Amygdala (tissue), 56 donors: ENCODE measurements at places on chromosomes 4 and X.

DNA sequence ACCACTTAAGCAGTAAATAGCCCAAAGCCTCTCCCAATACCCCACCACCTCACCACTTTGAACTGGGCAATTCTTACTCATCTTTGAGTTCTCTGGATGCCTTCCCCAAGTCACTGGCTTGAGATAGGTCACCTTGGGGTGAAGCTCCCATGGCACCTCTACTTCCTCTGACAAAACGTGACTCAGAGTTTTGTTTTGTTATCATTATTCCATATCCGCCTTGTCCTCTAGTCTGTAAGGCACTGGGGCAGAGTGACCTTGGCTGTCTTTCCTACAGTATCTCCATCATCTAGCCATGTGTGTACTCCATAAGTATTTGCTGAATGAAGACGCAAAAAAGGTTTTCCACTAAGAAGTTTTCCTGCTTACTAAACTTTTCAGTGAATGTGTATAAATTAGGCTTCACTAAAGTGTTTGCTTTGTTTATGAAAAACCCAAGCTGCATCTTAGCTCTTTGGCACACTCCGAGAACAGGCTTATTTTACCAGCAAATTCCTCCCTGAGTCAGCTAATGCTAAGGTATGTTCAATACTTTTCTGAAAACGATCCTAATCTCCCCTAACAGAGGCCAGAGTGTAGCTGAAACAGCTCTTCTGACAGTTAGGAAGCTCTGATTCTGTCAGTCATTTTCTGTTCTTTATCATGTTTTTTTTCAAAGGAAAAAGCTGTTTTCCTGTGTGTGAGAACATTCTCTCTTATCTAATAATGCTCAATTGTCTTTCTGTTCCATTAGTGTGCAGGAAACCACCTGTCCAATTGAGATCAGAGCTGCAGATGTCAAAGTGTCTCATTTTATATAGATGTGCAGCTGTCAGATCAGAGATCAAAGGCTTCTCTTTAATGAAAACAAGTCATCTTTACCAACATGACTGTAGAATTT lies 30.2 kb upstream of the TSPAN5 start:
- DNase-seq = no peak

- no peak for DNase-seq
Measured at GRCh38 chr4:57132743-57133137, 22.6 kb upstream of the IGFBP7 start.

- no peak for DNase-seq
Measured at GRCh38 chr4:55830716-55831115, 11.1 kb downstream of the EXOC1L start.

GRCh38 chr4:11440481-11441193 lies 11.9 kb upstream of the HS3ST1 start:
- DNase-seq = no peak

DNA sequence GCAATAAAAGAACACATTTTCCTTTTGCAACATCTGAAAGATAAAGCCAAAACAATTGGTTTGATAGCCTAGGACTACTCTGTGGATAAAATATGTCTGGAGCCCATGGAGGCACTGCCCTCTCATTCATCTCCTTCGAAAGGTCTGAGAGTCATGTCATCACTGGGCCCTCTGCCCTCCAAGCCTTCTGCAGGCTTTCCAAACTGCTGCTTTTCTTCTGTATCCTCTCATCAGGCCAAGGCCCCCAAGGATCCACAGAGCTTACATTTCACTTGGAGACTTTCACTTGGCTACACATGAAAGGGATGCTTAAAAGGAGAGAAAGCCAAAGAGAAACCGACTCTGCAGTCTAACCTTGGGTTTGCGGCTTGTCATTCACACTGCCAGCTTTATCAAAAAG lies 109.9 kb downstream of the SH3RF1 start:
- no peak for DNase-seq

DNA sequence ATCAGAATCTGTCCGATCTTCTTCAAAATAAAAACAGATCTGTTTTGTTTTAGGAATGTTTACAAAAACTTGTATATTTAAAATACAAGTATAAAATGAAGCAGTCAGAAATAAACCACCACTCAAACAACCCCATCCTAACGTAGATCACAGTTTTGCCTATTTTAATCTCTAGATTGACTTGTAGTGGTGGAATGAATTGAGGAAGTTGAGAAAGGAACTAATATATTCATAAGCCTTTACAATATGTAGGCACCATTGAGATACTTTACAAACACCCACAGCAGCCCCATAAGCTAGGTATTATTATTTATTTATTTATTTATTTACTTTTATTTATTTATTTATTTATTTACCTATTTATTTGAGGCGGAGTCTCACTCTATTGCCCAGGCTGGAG lies 52.3 kb upstream of the KLF3 start:
- no peak for DNase-seq

- no peak for DNase-seq
Measured at GRCh38 chr4:102809190-102809589, 18.2 kb downstream of the UBE2D3 start.

DNA sequence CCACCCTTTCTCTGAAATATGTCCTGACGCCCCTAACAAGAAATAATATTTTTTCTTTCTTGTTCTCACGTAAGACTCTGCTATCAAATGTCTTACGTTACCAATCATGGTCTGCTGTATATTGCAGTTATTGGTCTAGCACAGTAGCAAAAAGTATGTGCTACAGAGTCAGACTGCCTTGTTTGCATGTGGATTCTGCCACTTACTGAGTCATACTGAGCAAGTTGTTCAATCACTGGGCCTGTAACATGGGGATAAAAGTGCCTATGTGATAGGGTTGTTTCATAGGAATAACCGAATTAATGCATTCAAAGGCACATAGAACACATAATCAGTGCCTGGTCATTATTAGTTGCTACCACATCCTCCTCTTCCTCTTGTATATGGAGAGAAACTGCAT lies 14.1 kb downstream of the RPGR start:
- DNase-seq = no peak

- DNase-seq = no peak
Measured at GRCh38 chr4:137541181-137541580, 8.9 kb upstream of the PCDH18 start.

DNA sequence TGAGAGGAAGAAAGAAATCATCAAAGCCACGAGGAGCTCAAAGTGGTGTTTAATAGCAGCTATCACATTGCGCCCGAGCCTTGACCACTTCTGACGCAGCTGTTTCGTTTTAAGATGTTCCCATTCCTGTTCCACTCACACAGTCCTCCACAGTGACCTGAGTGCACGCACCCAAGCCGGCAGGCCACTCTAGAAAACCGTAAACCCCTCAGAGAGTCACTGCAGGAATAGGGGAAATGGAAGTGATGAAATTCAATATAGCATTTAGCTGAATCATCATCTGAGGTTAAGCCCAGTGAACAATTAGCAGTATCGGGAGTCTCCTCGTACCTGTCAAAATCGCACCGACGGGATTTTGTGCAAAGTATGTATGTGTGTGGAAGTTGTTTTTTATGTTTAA lies 17.9 kb upstream of the HAND2 start:
- DNase-seq = no peak

DNA sequence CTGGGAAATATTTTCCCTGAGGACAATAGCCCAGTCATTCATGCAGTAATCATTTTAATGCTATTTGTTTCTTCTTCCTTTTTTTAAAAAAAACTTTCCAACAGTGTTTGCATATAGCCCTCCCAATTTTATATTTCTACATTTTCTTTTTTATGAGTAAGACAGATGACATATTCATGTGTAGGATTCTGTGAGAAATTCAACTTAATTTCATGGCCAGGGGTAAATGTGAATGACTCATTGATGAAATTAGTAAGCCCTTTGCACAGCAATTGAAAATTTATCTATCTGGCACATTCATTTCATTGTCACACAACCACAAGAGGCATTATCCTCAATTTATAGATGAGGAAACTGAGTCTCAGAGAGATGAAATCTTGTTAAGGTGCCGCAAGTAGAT lies 13.7 kb upstream of the SMIM20 start:
- no peak for DNase-seq

GRCh38 chr4:85058551-85058950 lies 92.1 kb upstream of the WDFY3 start:
- no peak for DNase-seq

GRCh38 chr4:159188646-159189045 lies 85.8 kb downstream of the RAPGEF2 start:
- DNase-seq = no peak

- no peak for DNase-seq
Measured at GRCh38 chr4:55509266-55509665, 37.4 kb downstream of the CLOCK start.

DNA sequence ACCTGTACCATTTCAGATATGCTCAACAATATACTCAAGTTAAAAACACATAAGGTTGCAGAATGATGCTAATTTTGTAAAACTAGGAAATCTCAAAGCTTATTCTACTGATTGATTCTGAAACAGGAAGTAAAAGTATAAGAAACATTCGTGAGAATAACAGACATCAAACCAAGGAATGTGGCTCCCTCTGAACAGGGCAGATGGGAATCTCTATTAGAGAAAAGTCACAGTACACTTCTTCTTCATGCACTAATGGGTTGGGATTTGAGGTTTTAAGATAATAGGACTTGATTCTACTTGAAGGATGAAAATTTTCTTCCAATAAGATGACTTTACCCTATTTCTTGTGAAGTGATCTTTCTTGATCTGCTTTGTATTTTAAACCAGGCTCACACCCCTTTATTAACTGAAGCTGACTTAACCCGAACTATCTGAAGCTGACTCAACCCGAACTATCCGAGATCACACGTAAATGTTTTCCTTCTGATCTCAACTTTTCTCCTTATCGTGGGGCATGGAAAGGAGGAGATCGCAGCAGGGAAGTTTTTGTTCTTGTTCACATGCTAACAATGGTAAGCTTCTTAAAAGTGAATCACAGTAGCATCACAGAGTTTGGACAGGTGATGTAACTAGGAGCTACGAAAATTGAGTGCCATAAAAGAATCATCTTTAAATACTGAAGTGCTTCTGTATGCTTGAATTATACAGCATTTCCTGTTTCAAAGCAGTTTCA lies 363.1 kb upstream of the ZFP42 start:
- no peak for DNase-seq

DNA sequence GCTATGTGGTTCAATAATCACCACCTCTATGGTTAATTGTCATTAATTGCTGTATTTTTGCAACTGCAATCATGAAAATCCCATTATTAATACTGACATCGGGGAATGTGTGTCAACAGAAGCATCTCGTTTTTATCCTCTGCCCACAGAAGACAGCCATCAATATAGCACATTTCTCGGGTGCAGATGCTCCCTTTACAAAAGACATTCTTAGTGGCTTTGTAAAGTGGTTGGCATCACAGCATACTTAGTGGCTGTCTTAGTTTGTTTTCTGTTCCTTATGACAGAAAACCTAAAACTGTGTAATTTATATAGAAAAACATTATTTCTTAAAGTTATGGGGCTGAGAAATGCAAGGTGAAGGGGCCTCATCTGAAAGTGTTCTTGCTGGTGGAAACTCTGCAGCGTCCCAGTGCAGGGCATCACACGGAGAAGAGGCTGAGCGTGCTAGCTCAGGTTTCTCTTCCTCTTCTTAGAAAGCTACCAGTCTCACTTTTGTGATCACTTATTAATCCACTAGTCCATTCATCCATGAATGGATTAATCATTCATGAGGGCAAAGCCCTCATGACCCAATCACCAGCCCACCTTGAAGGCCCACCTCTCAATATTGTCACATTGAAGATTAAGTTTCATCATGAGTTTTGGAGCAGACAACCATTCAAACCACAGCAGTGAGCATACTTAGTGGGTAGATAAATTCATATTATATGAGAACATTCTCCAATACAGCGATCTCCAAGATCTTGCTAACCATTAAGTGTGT lies 1067.7 kb upstream of the PABPC4L start:
- no peak for DNase-seq

- DNase-seq = no peak
Measured at GRCh38 chrX:148417934-148418333, 82.5 kb upstream of the AFF2 start.

DNA sequence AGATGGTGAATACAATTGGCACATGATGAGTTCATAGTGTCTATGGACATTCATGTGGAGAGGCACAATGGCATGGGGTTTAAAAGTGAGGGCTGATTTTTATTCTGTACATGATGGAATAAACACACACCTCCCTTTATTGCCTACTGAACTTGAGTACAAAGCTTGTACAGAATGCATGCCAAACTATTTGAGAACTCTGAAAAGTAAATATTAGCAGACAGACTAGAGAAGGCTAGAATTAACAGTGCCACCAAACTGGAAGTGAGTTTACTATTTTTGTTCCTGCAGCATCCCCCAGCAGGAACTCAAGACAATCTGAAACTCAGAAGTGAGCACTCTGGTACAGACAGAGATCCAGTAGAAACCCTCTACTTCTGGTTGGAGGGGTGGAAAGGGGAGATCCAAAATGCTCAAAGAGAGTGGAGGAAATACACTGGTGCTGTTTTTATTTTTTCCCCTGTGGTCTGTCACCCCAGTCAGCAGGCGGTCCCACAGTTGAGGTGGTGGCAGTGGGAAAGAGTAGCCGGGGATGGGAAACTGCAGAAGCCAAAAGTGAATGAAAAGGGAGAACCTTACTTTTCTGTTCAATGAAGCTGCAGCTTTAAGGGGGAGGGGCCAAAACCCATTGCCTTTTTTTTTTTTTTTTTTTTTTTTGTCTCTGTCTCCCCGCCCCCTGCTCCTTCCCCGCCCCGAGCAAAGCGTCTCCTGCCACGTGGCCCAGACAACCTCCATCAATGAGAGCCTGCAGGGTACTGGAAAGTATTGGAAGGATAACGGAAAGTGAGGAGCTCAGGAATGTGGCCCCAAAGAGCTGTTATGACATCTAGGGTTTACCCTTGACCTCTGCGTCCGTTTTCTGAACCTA lies 20.5 kb downstream of the AKAP4 start:
- DNase-seq = no peak

DNA sequence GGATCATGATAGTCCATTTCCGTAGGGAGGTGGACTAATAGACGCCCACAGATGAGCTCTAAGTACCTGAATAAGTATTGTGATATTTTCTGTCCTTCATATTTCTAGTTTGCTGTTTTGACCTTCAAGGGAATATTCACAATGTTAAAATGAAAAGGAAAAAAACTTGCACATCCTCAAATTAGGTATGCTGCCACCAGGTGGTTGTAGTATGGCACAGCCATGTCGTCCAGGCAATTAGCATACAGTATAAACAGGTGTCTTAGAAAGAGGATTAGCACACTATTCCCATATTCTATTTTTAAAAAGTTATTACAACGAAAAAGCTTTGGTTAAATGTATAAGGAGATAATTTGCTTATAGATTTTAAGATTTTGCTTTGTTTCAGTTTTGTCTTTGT lies 802.0 kb downstream of the RPA4 start:
- no peak for DNase-seq

- DNase-seq = no peak
Measured at GRCh38 chr4:146053891-146054290, 115.3 kb upstream of the ZNF827 start.
